ENCODE measurements at places on chromosomes 1 and 21. TPM values are rescaled to one million over a fixed set of nuclear protein-coding genes. Genes with fewer than 3 reads are reported as not detected.

DNA sequence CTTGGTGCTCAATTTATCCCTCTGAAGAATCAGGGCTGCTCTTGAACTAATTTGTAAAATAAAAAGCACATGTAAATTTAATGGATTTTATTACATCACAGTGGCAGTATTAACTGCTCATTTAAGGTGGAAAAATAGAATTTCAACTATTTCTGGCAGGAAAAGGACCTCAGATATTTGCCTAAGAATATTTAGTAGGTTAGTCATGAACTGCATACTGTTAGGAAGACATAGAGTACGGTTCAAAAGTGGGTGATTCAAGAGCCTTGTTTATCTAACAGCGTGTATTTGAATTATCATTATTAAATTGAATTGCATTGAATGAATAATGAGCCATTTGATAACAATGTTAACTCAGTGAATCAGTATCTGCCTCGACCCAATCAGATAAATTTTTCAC is 248.8 kb upstream of the PBX1 start:
- H3K4me3 ChIP-seq = no peak overlapping the region
- H3K4me1 ChIP-seq = peaks cover 9% of the 10 kb centered on the region
- H3K36me3 ChIP-seq = no peaks in the 10 kb centered on the region
- H3K27ac ChIP-seq = no peak overlapping the region
- DNase-seq = peak; percentile 39

- peaks cover 20% of the 10 kb centered on the region for H3K4me1 ChIP-seq
- no peak for DNase-seq
- H3K4me3 ChIP-seq = no peak overlapping the region
- H3K36me3 ChIP-seq = no peaks in the 10 kb centered on the region
Measured at GRCh38 chr21:39628385-39628784, 15.6 kb downstream of the B3GALT5 start.

The RCSD1 gene
- not detected for total RNA-seq

DNA sequence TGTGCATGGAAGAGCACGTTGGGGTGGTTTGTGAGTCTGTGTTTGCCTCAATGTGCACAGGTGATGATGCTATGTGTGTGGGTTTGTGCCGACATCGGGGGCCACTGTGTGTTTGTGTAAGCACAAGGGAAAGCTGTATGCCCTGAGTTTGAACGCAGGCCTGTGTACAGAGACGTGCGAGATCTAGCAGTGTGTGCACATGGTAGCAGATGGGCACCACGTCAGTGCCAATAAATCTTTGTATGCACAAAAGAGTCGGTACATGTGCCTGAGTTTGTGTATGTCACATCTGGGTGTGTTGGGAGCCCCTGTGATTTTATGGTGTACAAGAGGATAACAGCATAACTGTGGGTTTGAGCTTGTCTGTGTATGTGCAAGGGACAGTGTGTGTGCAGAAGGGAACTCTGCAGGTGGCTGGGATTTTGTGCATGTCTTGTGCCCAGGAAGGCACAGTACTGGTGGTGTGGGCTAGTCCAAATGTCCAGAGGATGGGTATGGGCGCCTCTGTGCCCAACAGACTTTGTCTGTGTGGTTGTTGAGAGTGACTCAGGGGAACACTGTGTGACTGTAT is 32.0 kb upstream of the WASF2 start:
- no peak for DNase-seq
- H3K4me3 ChIP-seq = no peak overlapping the region
- H3K4me1 ChIP-seq = peaks cover 34% of the 10 kb centered on the region
- H3K36me3 ChIP-seq = no peaks in the 10 kb centered on the region
- H3K27ac ChIP-seq = no peak overlapping the region

The B4GALT3 gene
- 34.5 TPM for total RNA-seq

DNA sequence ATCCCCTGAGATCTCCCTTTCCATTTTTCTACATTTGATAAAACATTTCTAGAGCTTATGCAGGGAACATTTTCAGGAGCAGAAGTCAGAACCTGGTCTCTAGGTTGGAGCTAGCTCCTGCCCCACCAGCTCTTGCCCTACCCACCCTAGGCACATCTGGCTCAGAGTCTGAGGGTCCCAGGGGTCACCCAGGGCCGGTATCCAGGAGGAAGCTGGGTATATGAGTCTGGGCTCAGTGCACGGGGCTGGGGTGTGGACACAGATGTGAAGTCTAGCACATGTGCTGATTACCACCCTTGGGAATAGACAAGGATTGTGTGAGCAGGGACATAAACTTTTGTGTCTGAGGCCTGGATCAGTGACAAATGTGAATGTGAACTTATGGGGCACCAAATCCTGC is 95.4 kb downstream of the MATN1 start:
- H3K27me3 ChIP-seq = peaks cover 3% of the 10 kb centered on the region
- no peak overlapping the region for H3K27ac ChIP-seq
- no peaks in the 10 kb centered on the region for H3K36me3 ChIP-seq
- no peak overlapping the region for H3K4me3 ChIP-seq

DNA sequence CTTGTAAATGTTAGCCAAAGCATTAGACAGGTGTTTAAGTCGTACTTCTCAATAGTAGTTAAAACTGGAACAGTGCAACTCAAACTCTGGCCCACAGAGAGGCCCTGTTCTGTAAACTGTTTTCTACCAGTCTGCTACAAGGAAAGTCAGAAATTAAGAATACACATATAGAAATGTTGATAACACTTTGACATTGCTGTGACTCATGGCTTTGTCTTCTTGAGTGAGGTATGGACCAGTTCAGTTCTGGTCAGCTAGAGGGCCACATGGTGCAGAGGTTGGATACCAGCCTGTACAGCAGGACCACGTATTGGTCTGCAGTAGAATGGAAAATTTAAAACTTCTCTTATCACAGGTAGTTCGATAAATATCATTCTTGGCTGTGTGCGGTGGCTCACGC is 22.3 kb downstream of the ZBTB8B start:
- no peaks in the 10 kb centered on the region for H3K4me1 ChIP-seq
- no peaks in the 10 kb centered on the region for H3K27me3 ChIP-seq
- no peak for DNase-seq
- no peak overlapping the region for H3K27ac ChIP-seq
- H3K36me3 ChIP-seq = no peaks in the 10 kb centered on the region

All from GM23248 (cell line).